ENCODE measurements at places on chromosomes 16 and 17.

DNA sequence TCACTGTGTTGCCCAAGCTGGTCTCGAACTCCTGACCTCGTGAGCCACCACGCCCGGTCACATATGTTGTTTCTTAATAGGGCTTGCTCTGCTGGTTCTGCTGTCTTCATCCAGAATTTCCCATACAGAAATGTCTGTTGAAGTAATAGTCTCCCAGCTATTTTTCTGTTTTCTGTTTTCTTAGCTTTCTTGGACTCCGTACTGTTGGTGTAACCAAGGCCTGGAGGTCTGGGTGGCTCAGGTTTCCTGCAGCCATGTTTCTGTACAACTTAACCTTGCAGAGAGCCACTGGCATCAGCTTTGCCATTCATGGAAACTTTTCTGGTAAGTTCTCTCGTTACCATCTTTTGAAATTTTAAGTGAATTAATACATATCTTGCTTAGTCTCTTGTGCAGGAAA, 2.8 kb downstream of the SF3B3 start:
- DNase-seq = no peak

- no peak for DNase-seq
These were observed 145.3 kb downstream of the SPECC1 start for GRCh38 chr17:20154286-20155000.

DNA sequence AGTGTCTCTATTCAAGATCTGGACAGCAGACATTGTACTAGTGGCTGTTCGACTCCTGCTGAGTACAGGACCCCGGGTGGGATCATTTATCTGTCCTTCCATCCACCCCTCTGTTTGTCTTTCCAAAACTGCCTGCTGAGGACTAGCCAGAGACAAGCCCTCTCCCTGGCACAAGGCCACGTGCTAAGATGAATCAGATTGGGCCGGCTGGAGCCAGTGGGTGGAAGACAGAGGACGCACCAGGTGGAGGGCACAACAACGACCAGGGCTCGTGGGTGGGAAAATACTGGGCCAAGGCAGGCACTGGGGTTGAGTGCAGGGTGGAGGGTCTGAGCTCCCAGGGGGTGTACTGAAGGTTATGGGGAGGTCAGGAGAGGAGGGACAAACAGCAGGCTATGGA, 1.4 kb upstream of the CA7 start:
- peak; percentile 15 for DNase-seq

DNA sequence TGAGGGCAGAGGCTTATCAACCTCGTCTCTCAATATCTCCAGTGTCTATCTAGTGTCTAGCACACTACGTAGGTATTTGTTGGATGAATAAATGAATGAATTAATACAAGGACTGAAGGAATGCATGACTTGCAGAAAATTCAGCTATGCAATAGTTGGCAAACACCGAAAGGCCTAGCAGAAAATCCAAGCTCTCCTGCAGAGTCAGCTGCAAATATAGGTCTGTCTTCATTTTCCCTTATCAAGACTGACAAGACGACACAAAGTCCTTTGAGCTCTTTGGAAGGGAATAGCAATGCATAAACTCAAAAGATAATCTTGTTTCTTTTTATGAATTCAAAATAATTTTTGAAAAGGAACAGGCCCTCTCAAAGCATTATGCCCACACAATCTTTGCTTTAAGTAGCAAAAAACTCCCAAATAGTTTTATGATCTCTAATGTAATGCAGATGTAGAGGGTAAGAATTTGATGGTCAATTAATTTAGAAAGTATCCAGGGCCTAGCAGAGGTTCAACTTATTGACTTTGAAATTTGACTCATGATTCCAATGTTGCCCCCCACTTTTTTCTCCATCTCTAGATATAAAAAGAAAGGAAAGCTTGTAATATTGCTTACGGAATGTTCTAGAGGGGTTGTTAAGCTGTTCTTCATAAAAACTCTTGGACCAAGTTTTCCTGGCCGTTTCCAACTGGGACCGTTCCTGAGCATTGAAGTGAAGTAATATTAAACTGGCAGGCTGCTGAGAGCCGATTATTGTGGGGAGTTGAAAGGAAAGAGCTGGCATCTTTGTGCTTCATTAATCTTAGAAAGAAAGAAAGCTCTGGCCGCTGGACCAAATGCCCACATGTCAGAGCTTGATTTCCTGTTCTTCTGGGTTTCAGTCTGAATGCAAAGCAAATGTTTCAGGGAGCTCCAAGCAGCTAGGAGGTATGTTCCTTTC, 227.3 kb downstream of the HS3ST3A1 start:
- no peak for DNase-seq

GRCh38 chr17:39939588-39940419, 12.3 kb downstream of the LRRC3C start:
- DNase-seq = peak; percentile 78

- no peak for DNase-seq
These were observed 16.3 kb downstream of the FOXJ1 start for GRCh38 chr17:76124582-76125390.

- no peak for DNase-seq
These were observed 32.6 kb upstream of the CBFA2T3 start for GRCh38 chr16:89009343-89010209.

DNA sequence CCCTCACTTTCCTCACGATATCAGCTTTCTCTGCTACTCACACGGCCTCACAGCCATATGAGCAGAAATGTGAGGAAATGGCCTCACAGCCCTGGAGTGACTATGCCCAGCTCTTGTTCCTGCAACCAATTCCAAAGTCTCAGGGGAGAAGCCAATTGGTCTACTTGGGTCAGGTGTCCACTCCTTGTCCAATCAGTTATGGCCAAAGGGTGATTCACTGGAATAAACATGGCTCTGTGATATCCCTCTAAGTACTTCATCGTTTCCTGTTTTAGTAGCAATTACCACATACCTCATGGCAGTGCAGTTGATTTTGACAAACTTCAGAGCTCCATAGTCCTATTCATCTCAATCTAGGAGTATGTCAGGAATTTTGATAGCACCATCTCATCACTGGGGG, 195.4 kb downstream of the KATNIP start:
- no peak for DNase-seq

GRCh38 chr16:23670137-23670776, 8.4 kb upstream of the PLK1 start:
- DNase-seq = no peak

DNA sequence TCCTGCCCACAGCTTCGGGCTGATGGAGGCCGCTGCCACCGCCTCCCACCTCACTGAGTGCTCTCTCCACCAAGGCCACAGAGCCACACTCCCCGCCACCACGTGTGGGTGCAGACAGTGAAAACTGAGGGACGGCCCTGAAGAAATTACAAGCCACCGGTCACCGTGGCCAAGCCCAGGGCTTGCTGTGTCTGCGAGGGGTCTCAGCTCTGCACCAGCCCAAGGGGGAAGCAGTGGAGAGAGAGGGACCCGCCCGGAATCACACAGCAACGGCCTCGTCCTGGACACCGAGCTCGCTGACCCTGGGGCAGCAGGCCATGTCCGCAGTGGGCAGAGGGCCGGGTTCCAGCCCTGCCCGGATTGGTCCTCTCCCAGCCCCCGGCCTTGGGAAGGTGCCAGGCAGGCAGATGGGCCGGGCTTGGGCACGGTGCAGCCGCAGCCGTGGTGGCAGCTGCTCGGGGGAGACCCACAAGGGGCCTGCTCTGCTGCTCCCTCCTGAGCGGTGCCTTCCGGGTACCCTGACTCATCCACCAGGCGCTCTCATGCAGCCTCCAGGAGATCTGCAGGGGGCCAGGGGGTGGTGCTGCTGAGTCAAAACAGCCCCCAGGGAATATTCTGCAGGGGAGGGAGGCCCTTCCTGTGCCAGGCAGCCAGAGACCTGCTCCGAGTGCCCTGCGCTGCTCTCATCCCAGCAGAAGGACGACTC, 52.0 kb downstream of the CBFA2T3 start:
- DNase-seq = peak; percentile 96

- no peak for DNase-seq
These were observed 5.1 kb downstream of the UBN1 start for GRCh38 chr16:4852221-4852872.

- DNase-seq = no peak
These were observed 2.0 kb downstream of the LUC7L3 start for GRCh38 chr17:50721194-50722010.

- DNase-seq = no peak
These were observed 277.2 kb downstream of the SNX29 start for GRCh38 chr16:12253731-12254130.

GRCh38 chr17:65990593-65990992, 201.3 kb downstream of the CEP112 start:
- DNase-seq = no peak

- DNase-seq = peak; percentile 68
These were observed 24.0 kb downstream of the LLGL2 start for GRCh38 chr17:75549246-75550138.

GRCh38 chr17:79211061-79211770, 136.6 kb downstream of the ENGASE start:
- DNase-seq = no peak

GRCh38 chr16:22216191-22216831, 10.2 kb downstream of the EEF2K start:
- DNase-seq = peak; percentile 33

DNA sequence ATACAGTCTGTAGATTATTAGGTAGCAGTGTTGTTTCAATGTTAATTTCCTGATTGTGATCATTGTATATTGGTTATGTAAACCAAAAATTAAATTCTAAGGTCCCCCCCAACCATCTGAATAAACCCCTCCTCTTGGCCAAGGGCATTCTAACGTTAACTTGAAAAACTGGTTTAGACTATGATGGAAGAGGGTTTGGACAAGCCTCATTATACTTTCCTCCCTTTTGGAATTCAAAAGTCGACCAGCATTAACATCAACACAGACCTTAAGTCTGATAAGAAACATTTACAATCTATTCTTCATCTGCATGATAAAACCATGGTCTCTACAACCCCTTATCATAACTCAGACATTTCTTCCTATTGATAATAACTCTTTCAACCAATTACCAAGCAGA, 20.6 kb upstream of the KIFC3 start:
- DNase-seq = no peak

DNA sequence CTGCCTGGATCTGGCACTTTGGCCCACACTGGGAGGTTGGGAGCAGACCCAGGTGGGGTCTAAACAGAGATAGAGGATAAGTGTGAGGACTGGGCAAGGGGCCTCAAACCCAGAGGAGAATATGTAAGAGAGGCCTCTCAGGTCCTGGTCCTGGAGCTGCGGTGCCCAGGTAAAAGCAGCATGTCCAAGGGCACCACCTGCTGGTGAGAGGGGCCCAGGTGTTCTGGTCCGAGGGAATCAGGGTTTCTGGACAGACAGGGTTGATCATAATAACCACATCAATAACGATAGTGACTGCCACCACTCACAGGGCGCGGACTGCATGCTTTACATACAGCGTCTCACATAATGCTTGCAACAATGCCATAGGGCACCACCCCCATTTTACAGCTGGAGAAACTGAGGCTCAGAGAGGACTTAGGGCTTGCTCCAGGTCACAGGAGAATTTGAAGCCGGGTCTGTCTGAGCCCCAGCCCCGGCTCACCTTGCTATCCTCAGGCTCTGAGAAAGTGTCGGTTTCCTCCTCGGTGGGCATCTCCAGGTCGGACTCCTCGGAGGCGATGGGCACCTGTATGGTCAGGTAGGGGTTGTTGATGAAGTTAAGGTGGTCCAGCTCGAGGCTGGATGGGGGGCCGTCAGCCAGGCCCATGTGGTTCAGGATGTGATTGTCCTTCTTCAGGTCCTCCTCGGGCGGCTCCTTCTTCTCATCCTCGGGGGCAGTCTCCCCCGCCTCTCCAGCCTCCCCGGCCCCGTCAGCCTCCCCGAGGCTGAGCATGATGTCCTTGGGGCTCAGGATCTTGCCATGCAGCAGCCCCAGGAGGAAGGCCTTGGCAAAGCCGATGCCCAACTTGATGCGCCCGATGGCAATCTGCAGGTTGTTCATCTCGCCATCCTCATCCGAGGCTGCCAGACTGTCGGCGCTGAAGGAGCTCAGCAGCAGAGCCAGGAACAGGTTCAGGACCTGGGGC, 19.1 kb upstream of the CD79B start:
- no peak for DNase-seq

DNA sequence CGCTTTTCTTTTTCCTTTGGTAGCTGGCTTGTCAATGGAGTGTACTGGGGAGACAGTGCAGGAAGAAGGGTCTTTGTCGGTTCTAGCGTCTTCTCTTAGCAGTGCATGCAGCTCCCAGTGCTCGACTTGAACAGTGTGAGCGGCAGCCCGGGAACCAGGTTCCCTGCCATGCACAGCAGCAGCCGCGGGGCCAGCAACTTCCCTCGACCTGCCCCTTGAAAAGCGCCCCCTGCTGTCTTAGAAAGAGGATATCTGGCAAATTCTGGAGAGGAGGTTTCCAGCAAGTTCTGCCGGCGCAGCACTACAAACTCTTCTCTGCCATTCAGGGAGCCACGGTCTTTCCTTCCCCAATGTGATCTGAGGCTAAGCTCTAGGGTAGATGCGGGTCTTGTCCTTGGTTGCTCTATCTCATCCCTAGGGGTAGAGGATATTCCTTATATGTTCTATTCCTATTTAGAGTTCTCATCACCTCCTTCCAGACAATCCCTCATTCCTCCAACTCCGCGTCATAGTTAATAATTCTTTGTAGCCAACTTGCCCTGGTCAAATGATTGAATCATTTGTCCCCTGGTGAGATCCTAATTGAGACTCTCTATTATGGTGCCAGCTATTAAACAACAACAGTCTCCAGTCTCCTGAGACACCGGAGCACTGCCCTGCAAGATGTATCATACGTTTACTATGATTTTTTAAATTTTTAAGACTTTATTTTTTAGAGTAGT, 451.3 kb downstream of the PMP22 start:
- DNase-seq = no peak

- DNase-seq = no peak
These were observed 149.1 kb downstream of the VPS53 start for GRCh38 chr17:565521-565920.

DNA sequence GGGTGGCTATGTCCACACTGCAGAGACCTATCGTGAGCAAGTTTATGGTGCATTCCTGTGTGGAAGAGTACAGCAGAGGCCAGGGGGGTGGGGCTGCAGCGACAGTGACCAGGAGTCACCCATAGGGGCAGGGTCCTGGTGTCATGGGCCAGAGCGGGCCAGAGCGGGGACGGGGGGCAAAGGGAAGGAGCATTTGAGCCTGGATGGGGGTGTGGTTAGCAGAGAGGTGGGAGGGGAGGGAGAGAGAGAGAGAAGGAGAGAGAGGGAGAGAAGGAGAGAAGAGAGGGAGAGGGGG, 17.8 kb downstream of the JPH3 start:
- DNase-seq = no peak

GRCh38 chr17:55366020-55366481, 55.6 kb downstream of the MMD start:
- no peak for DNase-seq

- DNase-seq = no peak
These were observed 6.1 kb upstream of the DRC7 start for GRCh38 chr16:57688487-57688986.

GRCh38 chr17:31156326-31156725, 61.5 kb downstream of the NF1 start:
- DNase-seq = no peak

GRCh38 chr16:22421136-22421535, 46.7 kb upstream of the CDR2 start:
- no peak for DNase-seq

GRCh38 chr17:54956791-54957190, 11.7 kb downstream of the COX11 start:
- DNase-seq = peak; percentile 99

- no peak for DNase-seq
These were observed 13.4 kb downstream of the HSPB9 start for GRCh38 chr17:42135664-42136653.

- no peak for DNase-seq
These were observed 11.4 kb downstream of the MYL4 start for GRCh38 chr17:47220531-47220999.

Measured in NCI-H2171 treated with DMSO at 0.1 percent for 48 hours (cell line).